DMS153 (cell line): ENCODE measurements at places on chromosomes 13 and 19.

DNA sequence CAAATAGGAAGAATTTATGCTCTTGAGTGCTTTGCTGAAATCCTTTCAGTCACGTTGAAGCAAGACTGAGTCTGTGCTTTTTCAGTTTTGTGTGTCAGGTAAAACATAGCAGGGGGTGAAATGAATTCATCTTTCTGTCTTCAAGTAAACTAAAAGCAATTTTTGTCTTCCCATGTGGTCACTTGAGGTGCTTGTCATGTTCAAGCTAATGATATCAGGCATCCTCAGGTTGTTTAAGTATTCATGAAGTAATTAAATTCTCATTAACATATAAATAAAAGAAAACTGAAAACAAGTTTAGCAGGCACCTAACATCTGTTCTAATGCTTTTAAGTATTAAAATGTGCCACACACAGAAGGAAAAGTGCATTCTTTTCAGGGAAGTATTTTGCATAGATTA lies 2701.3 kb downstream of the PCDH9 start:
- no peak for DNase-seq

GRCh38 chr13:93004919-93005318 lies 221.7 kb upstream of the GPC6 start:
- DNase-seq: no peak

DNA sequence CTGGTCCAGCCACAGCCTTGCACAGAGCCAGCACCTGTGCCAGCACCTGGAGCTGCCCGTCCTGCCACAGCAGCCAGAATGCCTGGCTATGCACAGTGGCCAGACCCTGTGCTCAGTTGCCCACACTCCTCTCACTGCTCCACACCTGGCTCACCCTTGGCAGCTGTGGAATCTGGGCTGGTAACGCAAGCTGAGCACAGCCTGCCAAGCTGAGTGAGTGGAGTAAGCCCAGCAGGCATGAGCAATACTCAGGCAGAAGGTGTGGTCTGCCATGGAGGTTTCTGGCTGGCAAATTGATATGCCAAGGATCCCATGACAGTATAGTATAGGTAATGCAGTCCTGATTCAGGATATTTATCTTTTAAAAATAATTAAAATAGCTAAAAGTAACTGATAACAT lies 122.2 kb downstream of the PCDH9 start:
- DNase-seq: no peak

- no peak for DNase-seq
These were observed 148.1 kb downstream of the NHLRC3 start for GRCh38 chr13:39186205-39186875.

DNA sequence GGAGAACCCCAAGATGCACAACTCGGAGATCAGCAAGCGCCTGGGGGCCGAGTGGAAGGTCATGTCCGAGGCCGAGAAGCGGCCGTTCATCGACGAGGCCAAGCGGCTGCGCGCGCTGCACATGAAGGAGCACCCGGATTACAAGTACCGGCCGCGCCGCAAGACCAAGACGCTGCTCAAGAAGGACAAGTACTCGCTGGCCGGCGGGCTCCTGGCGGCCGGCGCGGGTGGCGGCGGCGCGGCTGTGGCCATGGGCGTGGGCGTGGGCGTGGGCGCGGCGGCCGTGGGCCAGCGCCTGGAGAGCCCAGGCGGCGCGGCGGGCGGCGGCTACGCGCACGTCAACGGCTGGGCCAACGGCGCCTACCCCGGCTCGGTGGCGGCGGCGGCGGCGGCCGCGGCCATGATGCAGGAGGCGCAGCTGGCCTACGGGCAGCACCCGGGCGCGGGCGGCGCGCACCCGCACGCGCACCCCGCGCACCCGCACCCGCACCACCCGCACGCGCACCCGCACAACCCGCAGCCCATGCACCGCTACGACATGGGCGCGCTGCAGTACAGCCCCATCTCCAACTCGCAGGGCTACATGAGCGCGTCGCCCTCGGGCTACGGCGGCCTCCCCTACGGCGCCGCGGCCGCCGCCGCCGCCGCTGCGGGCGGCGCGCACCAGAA lies 1.1 kb downstream of the SOX1 start:
- DNase-seq: no peak

DNA sequence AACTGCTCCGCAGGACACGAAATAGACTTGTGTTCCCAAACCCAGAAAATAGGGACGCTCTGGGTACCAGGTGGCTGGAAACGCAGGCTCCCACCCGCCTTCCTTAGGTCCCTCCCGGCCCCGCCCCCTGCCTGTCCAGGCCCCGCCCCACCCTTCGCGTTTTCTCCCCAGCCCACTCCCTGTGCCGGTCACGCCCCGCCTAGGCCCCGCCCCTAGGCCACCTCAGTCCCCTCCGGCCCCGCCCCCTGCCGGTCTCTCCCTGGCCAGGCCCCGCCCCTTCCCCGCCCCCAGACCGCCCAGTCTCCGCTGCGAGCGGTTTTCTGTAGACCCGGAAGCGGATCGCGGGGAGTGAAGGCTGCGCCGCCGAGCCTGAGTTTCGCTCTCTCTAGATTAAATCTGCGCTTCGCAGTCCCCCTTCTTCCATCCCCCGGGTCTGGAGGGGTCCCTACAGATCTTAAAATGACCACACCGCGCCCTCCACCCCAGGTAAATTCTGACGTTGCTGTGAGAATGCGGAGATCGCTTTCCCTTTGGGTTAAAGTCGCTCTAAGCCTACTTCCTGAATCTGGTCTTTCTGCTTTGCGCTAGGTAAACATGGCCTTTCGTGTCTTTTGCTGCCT lies 3.7 kb upstream of the ZNF665 start:
- no peak for DNase-seq

DNA sequence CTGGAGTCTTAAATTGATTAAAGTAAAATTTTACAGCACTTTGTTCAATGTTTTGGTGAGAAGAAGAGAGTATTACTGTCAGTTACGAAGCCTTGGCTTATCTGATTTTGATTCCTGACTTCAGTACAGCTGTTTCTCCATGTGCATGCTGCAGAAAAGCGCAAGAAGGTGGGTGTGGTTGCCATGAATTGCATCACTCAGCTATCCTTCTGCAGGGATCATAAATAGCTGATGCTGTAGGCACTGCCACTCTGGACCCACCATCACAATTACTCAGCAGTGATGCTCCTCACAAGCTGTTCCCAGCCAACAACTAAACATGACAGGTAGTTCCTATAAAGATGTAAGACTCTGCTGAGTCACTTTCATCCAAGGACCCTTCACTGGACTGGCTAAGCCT lies 321.2 kb downstream of the IRS2 start:
- no peak for DNase-seq

GRCh38 chr19:42311657-42312056 lies 1.5 kb upstream of the TMEM145 start:
- DNase-seq: no peak

DNA sequence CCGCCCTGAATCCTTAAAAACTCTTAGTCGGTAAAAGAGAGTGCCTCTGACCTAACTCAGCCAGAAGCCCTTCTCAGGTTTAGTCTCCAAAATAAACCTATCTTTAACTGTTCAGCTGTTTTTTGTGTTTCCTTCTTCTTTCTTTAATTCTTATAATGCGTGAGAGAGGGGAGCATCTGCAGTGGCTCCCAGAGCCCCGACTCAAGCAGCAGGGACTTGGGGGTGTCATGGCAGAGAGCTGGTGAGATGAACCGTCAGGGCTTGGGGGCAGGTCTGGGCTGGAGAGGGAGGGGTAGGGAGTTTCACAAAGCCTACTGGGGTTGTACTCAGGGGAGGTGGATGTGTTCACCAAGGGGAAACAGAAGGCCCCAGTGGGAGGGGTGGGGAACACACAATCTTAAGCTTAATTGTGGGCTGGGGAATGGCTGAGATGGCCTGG lies 16.8 kb upstream of the SIGLEC6 start:
- no peak for DNase-seq

- DNase-seq: no peak
These were observed 46.9 kb downstream of the FLT1 start for GRCh38 chr13:28447989-28448388.

DNA sequence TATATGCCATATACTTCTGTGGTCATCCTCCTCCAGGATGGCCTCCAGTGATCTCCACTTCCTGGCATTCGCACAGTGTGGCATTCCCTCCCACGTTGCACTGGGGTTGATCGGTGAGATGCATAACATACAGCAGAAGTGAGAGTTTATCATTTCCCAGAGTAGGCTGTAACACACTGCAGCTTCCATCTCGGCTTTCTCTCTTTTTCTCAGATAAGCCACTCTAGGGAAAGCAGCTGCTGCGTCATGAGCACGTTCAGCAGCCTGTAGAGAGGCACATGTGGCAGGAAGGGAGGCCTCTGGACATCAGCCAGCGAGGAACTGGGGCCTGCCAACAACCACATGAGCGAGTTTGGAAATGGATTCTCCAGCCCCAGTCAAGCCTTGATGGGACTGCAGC lies 807.1 kb downstream of the DIAPH3 start:
- DNase-seq: no peak

DNA sequence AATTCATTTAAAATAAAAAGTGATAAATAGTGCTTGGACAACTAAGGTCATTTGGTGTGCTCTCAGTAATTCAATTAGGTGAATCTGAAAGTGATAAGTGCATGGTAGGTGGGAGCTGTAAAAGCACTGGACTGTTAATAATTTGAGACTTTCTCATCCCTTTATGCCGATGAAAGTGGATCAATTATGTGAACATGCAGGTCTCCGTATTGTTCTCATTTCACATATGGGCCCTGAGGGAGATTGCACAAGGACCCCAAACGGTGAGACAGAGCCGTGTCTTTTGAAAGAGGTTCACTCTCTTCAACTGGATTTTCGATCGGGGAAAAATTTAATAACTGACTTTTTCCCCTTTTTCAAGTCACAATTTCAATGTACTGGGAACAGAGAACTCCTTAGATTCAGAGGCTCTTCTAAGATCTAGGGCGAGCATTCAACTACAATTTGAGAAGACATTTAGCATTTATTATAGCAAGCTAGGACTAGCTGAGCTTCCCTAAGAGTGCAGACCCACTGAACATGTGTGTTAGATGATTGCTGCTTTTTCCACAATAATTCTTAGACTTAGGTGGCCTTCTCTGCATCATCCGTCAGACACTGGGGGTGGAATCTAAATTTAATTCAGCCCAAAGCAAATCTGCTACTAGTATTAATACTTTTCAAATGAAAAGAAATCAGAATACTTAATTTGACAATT lies 347.6 kb downstream of the OXGR1 start:
- no peak for DNase-seq

GRCh38 chr19:39924952-39925351 lies 9.5 kb downstream of the FCGBP start:
- DNase-seq: no peak

- DNase-seq: peak; percentile 20
These were observed 55.0 kb upstream of the EEF1AKMT1 start for GRCh38 chr13:20828539-20829364.

DNA sequence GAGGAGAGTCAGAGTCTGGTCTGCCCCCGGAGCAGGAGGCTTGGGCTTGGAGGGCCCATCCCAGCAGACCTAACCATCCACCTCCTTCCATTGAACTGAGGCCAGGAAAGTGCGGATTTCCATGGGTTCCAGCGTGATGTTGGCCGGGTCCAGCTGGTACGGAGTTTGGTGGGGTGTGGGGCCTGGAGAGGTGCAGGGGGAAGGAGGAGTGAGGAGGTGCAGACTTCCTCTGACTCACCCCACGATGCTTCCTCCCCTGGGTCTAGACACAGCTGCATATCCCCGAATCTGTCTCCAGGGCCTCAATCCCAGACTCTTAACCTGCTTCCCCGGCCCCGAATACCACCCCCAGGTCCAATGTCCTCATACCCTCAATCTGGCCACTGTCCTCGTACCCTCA lies 20.0 kb downstream of the MAN2B1 start:
- DNase-seq: no peak

- DNase-seq: no peak
These were observed 93.1 kb downstream of the STOML3 start for GRCh38 chr13:38897521-38897920.

- DNase-seq: no peak
These were observed 183.4 kb upstream of the RFC3 start for GRCh38 chr13:33634546-33634982.

GRCh38 chr19:54532528-54532927 lies 29.9 kb downstream of the LAIR2 start:
- no peak for DNase-seq

DNA sequence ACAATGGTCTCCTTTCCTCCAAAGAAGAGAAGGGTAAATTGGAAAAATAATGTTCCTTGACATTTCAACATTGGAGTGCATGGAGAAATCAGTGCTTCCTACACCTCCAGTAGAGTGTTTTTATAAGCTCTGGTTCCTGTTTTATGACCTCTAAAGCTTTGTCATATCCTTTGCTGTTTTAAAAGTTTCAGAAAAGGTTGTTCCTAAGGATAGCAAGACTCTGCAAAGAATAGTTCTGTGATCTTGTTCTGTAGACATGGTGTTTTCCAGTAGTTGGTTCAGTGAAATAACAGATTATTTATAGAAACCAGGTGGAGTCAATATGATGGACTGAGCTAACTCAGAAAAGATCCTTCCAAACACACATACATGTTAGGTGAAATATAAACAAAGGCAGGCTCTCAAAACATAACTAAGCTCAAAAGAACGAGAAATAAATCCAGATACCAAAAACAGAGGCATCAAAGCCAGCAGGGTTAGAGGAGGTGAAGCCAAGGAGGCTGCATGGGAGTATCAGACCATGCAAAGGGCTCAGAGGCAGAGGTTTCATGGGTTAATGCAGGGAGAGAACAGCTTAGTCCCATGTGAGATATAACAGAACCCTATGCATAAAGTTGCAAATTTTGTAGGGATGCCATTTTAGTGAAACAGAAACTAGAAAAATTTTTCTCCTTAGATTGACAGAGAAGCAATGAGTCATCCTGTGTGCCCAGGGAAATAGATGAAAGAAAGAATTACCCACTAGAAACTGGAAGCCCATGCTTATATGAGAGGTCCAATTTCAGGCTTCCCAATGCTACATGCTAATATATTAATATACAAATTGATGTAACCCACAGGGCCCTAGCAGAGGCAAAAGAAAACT lies 44.3 kb downstream of the SHISA2 start:
- DNase-seq: no peak

DNA sequence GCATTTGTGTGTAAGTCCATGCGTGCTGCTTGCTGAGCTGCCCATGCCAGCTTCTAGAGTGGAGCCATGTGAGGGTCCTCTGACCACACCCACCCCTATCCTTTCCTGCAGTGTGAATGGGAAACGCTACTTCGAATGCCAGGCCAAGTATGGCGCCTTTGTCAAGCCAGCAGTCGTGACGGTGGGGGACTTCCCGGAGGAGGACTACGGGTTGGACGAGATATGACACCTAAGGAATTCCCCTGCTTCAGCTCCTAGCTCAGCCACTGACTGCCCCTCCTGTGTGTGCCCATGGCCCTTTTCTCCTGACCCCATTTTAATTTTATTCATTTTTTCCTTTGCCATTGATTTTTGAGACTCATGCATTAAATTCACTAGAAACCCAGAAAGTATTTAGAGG lies 10.3 kb downstream of the TBCB start:
- no peak for DNase-seq

- no peak for DNase-seq
These were observed 67.5 kb downstream of the ZNF98 start for GRCh38 chr19:22354665-22355064.

GRCh38 chr13:113485545-113485944 lies 5.0 kb downstream of the DCUN1D2 start:
- DNase-seq: no peak
